Activated T-helper 1 cell treated with anti-CD3 and anti-CD28 coated beads, Interleukin-2, amount 50 U/mL, for 16 hours (primary cell): ENCODE measurements at places on chromosomes 4 and X.
A peak's percentile ranks its signal among the peaks of the same experiment; 100 is the strongest.

DNA sequence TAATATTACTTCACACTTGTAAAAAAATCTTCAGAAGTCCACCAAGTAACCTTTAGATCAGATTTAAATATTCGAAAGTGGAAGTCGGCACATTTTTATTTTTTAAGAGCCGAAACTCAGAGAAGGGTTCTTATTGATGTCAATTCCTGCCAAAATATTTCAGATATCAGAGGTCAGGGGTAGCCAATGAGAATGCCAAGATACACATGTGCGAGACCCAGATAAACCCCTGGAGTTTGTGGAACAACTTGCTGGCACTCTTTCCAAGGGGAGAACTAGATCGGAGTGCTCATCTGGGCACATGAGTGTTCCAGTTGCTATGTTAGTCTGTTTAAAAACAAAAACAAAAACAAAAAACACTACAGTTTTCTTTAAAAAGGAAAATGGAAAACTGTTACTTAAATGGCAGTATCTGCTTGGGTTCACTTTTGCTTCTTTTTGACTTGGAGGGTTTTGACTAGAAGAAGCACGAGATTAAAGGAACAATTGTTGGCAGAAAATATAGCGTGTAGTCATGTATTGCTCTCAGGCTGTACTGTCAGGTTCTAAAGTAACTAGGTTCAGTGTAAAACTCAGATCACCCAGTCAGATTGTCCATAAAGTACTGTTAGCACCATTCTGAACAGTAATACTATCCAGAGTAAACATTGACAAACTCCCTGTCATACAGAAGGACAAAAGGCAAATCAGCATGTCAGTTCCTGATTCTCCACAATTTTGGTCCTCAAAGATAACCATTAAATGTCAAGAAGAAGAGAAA, 188.0 kb upstream of the PACRGL start:
- no peak for DNase-seq

- no peak for DNase-seq
Observed at GRCh38 chrX:48538641-48539344, 721 bp upstream of the TBC1D25 start.

DNA sequence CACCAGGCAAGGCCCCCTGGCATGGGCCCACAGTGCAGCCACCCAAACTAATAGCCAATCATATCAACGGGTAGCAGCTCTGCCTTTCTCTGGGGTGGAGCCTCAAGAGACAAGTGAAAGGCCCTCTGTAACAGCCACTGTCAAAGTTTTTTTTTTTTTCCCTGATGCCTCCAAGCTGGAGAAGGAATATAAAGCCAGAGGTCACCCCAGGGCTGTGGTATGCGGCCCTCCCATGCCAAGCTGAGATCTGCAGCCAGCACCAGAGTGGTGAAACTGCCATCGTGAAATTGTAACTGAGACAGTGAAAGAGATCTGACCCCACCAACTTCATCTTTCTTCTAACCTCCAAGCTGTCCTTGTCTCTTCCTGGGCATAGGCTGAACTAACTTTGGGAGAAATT, 407.0 kb downstream of the KLHL4 start:
- DNase-seq = no peak

- no peak for DNase-seq
Observed at GRCh38 chr4:3706111-3706511, 60.1 kb upstream of the ADRA2C start.

DNA sequence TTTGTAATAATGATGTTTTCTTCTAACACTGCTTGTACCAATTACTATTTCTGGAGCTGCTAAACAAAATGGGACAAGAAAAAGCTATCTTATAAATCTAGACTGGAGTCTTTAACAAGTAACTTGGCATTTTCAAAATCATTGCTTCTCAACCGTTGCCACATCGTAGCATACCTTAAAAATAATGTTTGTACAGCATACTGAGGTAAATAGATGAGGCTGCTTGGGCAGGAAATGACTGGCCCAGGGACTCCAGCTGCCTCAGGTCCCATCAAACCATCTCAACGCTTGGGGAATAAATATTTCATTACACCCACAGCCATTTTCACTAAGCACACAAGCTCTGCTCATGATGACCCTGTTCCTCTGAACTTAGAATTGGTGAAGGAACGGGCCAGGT, 115.1 kb downstream of the SPANXA1 start:
- DNase-seq = no peak

- DNase-seq = no peak
Observed at GRCh38 chr4:41360214-41360920, 103.6 kb downstream of the UCHL1 start.

DNA sequence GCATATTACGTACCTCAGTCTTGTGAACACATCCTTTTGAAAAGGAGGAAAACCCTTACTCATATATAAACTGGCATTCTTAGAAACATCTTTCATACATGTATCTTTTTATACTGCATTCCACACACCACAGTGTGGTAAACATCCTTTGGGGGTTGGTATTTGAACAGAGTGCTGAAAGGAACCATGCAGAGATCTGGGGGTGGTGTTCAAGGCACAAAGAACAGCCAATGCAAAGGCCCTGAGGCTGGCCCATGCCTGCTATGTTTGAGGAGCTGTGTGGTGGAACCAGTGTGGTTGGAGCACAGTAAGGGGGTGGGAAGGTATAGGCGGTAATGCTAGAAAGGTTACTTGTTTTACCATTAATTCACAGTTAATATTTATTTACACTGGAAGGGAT, 2.0 kb downstream of the ELK1 start:
- no peak for DNase-seq

DNA sequence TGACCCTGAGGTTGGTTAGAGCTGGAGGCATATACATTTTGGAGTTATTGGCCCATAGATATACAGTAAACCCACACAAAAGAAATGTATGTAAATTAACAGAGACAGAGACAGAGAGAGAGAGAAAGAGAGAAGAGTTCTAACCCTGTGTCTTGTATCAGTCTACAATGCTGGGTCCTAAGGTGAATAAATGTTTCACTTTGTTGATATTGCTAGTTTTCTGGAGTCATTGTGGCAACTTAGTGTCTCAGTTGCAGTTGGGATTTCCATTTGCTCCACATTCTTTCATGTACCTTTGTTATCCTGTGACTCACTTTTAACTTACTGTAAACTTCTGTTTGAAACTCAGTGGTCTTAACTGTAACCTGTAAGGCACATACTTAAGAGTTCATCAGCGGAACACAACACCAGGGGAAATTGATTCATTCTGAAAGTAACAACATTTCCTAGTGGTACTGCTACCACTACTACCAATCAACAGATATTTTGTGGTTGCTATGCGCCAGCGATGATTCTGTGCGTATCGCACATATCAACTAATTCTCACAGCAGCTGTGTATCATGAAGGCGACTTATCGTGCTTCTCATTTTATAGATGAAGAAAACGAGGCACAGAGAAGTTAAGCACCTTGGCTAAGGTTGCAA, 38.5 kb upstream of the ETDA start:
- no peak for DNase-seq

DNA sequence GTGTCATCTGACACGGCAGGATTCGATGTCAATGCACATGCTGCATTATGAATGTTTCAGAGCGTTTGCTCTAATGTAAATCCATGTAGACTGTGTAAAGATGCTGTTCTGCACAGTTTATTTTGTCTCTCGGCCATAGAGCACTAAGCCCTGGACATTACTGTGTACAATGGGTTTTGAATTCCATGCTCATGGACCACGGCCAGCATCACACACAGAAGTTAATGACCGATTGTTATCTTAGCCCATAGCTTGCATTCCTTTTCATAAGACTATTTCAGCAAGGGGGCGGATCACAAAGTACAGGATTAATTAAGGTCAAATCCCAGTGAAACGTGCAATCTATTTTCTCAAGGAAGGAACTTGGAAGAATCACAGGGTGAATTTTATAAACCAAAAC, 286.1 kb upstream of the TENM3 start:
- DNase-seq = no peak

DNA sequence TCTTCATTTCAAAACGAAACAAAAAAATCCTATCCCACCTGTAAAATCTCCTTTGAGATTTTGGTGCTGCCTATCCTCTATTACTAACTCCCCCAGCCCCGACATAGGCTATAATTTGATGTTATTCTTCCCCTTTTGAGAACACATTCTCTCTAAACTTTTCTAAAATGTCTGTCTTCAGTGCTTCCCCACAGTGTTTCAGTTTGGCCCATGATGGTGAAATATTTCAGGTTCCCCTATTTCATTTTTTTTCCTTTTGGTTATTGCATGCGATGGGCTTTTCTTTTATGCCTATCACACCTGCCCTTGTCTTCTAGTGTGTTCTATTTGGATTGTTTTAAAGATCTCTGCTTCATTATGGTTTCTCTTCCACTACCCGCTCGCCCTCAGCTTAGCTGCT, 14.7 kb downstream of the BCORL1 start:
- no peak for DNase-seq

DNA sequence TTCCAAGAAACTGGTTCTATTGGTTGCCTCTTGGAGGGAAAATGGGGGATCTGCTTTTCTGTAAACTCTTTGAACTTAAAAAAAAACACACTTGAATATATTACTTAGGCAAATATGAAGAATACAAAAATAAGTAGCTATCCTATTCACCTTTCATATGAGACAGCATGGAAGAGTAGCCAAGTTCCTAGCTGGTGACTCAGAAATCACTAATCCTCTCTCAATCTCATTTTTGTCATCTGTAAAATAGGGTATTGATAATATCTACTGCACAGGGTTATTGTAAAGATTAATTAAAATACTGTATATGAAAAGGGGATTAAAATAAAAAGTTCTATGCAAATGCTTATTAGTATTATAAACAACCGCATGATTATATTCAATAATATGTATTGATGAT, 12.7 kb downstream of the MGARP start:
- no peak for DNase-seq

GRCh38 chrX:9890681-9891091, 76.5 kb upstream of the CLDN34 start:
- no peak for DNase-seq

GRCh38 chr4:6116696-6117285, 83.6 kb downstream of the JAKMIP1 start:
- no peak for DNase-seq

DNA sequence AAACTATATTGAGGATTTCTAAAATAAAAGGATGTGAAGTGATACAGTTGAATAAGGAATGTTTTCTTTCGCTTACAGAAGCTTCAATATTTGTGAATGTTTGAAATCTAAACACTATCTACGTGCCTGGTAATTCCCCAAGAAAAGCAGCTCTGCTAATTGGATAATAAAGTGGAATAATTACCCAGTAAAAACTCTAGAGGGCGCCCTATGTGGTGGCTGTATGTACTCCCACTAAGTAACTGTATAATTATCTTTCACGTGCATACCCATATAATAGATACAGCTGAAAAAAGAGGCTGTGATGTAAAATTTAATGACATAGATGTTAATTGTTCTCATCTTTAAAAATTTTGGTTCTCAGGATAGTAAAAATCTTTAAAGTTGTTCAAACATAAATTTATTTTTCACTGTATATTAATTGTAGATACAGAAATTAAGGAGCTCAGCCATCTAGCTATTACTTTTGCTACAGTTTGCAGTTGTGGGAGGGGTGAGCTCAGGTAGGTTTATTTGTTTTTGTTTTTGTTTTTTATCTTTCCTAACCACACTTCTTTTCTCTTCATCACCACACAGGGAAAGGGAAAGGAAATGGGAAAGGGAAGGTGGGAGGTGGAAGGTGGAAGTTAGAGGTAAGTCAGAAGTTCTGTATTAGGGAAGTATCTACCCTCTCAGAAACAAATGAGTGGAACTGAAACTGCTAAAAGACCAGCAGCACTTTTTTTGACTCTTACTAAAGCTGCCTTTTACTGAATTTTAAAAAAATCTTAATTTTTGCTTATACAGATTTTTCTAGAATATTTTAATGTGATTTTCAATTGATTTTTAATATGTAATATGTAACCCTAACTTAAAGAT, 151.7 kb upstream of the RPS6KA6 start:
- DNase-seq = no peak

- DNase-seq = peak; percentile 27
Observed at GRCh38 chrX:136251041-136251991, at the start of gene MAP7D3. Gene MAP7D3, minus strand, starts transcription at chrX:136251400. Its CDS starts 42 bp downstream, at chrX:136251358.

DNA sequence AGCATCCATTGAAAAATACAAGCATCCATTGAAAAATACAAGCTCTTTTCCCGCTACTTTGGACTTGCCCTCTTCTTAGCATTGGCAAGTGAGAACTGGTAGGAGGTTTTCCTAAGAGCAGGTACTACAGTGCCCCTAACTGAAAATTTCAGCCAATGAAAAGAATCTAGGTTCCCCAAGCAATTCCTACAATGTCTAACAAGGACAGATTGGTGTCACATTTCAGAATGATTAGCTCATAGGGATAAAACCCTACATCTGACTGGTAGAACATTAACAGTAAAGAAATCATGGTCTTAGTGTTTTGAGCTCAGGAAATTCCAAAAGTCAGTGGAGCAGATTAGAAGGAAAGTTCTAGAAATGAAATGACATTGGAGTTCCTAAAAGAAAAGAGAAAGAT, 68.6 kb upstream of the QRFPR start:
- no peak for DNase-seq

DNA sequence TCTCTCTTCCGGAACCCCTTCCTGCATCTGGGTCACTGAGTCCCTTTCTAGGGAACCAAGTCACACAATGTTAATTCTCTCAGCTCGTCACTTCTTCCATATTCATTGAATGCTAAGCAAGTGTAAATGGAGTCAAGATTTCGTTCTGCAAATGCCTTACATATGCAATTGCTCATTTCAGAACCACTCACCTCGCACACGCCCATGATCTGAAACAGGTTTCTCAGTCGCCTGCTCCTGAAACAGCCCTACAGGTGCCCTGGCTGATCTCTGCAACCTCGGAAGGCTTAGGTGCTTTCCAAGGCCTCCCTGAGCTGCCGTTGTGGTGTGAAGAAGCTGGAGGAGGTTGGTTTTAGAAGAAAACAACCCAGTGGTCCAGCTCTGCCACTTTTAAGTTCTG, 100.8 kb upstream of the MSX1 start:
- no peak for DNase-seq

GRCh38 chr4:8730681-8731080, 138.1 kb downstream of the CPZ start:
- DNase-seq = no peak

- DNase-seq = no peak
Observed at GRCh38 chr4:8394061-8394519, 46.4 kb downstream of the ACOX3 start.

GRCh38 chr4:121784401-121784800, 16.7 kb upstream of the EXOSC9 start:
- no peak for DNase-seq

- DNase-seq = no peak
Observed at GRCh38 chrX:97691901-97692455, 808.3 kb downstream of the RPA4 start.

DNA sequence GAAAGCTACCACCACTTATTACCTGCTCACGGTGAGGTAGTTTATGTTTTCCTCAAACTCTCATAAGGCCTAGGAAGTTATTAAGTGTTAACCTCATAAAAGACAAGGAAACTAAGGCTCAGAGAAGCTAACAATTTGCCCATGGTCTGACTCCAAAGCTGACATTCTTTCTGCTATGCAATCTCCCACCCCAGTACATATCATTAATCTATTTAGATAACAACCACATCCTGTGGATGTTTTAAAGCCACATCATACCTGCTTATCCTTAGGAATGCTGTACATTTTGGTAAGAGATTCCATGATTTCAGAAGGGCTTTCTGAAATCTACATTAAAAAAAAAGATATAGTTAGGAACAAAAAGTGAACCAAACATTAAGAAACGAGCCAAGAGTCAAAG, 55.4 kb downstream of the HUWE1 start:
- no peak for DNase-seq
